ENCODE measurements at places on chromosomes 3 and 15. TPM values are rescaled to one million over a fixed set of nuclear protein-coding genes. Genes with fewer than 3 reads are reported as not detected.

DNA sequence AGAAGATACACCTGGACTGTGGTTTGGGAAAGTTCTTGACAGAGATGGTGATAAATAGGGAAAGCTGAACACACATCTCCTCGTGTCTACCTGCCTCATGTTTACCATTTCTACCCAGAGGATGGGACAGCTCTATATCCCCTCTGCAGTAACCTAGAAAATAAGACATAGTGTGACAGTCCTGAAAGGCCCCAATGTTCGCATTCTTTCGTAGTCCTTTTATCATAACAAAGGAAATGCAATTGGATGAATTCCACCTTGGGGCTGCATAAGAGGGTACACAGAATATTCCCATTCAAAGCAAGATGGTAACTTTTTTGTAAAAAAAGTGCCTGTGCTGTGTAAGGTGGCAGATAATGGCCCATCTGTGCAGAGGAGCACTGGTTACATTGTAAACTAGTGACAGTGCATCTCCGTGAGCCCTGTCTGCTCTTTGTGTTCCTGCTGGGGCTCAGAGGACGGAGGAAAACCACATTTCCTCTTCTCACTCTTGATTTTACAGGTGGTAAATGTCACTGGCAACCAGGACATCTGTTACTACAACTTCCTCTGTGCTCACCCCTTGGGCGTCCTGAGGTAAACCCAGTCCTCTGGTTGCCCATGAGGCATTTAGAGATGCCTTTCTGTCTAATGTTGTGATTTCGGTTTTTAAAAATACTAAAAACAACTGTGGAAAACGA is 74.3 kb downstream of the SIDT1 start:
- no peak for DNase-seq

The SCAANT1 gene
- not detected for total RNA-seq

GRCh38 chr3:108311797-108312196 is 15.4 kb downstream of the HHLA2 start:
- DNase-seq = no peak

DNA sequence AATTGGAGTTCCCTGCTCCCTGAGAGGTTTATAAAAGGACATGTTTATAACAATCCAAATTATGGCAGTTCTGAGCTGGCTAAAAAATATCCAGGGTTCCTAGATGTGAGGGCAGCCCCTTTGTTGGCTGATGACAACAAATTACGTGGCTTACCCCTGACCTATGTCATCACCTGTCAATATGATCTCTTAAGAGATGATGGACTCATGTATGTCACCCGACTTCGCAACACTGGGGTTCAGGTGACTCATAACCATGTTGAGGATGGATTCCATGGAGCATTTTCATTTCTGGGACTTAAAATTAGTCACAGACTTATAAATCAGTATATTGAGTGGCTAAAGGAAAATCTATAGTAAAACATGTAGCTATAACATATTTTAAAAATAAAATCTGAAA is 13.9 kb downstream of the AADAC start:
- DNase-seq = no peak

- DNase-seq = no peak
These were observed 274.4 kb downstream of the ADAMTSL3 start for GRCh38 chr15:83928392-83928734.

GRCh38 chr3:115021061-115021460 is 126.0 kb downstream of the ZBTB20 start:
- no peak for DNase-seq

DNA sequence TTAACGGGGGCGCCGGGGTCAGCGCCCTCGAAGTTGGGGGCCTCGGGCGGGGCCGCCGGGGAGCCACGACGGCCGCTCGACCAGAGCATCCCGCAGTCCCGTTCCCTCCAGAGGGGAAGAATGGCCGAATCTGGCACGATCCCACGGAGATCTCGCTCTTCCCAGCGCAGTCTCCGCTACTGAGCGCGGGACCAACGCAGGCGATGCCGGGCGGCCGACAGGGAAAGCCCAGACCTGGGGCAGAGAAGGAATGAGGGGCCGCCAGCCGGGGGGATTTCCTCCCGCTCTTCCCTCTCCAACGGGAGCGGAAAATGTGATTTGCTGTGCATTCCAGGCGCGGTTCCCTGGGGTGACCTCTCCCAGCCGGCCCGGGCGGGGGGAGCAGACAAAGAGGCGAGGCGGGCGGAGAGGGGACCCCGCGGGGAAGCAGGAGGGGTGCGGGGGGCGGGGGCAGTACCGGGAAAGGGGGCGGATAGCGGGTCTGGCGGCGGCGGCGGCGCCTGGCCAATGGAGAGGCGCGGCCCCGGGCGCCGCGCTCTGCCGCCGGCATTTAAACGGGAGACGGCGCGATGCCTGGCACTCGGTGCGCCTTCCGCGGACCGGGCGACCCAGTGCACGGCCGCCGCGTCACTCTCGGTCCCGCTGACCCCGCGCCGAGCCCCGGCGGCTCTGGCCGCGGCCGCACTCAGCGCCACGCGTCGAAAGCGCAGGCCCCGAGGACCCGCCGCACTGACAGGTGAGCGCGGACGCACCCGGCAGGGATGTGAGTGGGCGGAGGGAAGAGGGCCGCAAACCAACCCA is at the start of gene GREM1:
TSS of gene GREM1 (plus strand) at position 579 of the 801 bp plus-strand sequence. CDS start 12,687 bp downstream, outside the sequence.
- no peak for DNase-seq

The RTP4 gene
- 1.0 TPM for total RNA-seq

The DTX3L gene
- 10.5 TPM for total RNA-seq

DNA sequence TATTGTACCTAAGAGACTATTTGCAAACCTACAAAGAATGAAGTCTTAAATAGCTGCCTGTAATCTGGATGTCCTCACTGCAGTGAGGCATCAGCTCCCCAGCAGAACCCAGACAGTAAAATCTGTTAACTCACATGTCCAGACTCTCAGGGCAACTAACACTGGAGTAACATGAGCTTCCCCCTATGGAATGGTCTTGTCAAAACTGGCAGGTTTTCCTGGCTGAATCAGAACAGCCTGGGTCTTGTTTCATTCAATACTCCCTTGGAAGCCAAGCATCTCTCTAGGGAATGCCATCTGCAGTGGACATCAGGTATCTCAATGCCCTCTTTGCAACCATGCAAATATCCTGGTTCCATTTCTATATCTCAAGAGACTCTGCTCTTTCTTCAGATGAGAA is 24.4 kb downstream of the PTPN9 start:
- DNase-seq = no peak

The TRPC1 gene
- 8.0 TPM for total RNA-seq

DNA sequence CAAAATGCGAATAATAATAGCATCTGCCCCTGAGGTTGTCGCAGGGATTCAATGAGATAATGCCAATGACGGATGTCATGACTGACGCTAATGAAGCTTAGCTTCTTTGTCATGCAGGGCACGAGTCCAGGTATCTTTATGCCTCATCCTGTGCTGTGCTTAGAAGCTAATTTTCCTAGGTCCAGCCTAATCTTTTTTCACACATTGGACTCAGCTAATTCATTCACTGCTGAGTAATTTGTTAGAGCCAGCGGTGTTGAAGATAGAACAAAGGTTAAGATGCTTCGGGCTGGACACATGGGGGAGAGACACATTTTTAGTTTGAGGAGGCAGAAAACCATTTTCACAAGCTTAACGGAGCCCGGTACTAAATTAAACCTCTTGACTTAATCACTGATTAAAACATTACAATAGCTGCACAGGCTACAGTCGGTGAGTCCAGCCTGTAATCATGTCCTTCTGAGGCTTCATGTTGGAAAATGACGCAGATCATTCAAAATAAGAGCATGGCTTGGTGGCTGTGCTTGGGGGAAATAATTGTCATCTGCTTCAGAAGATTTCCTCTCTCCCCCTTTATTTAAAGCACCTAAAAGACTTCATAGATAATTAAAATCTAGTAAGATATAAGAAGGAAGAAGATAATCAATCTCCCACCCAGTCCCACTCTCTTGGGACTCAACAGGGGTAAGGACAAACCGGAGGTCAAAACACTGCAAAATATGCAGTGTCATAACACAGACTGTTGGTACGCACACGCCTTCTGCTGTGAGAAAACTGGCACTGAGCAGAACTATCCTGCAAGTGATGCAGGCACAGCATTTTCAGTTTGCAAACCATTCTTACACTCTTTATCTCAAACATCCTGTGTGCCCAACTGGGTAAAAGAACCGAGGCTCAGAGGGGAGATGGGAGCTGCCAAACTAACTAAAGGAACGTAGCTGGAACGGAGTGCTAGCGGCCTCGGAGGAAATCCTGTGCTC is 3.3 kb upstream of the CCDC174 start:
- DNase-seq = peak; percentile 57

The DVL3 gene
- 76.8 TPM for total RNA-seq

- no peak for DNase-seq
These were observed 44.5 kb downstream of the POC1A start for GRCh38 chr3:52109611-52110301.

GRCh38 chr3:126433496-126434263 is 39.0 kb downstream of the CFAP100 start:
- DNase-seq = peak; percentile 88

DNA sequence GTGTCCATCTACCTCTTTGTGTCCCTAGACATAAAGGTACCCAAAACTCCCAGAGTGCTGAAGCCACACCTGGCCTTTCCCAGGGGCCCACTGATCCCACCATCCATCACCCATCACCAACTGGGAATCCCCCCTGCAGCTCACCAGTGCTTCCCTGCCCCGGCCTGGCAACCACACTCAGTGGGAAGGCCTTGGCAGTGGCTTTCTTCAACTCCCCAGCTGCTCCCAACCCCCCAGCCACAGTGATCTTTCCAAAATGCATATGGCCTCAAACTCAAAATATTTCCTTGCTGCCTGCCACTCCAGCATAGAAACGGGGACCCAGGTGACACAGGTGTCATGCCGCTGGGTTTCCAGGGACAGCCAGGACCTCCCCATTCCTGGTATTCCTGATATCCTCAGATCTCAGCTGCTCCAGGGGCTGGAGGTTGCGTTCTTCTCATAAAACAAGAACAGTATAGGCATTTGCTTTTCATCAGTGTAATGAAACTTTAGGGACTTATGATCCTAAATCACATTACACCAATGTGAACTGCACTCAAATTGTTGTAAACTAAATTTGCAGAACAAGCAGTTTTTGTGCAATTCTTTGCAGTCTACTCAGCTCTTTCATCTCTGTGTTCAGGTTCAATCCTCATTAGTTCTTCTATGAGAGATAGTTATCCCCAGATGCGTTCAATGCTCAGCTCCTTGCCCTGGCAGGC is 1.3 kb downstream of the OCA2 start:
- DNase-seq = no peak

DNA sequence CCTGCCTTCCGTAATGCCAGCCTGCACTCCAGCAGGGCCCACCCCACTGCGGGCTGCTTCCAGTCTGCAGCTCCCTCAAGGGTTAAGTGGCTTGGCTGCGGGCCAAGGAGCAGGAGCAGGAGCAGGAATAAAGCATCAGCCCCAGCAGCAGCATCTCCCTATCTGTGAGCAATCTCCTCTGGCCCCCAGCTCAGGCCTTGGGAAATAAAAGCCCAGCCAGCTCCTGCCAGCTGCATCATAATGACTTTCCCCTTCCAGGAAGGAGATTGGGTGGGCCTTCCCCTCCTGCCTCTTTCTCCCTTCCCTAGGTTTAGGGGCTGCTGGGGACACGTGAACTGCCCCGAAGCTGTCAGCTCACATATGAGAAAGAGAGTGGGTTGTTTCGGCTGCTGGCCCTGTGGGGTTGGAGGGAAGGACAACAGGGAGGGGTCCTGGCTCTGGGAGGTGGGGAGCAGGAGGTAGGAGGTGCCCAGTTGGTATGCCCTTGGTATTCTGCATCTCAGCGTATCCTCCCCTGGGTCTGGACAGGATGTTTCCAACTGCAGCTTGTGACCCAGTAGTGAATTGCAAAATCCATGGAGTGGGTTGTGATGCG is 34.6 kb upstream of the FGD5 start:
- DNase-seq = no peak

DNA sequence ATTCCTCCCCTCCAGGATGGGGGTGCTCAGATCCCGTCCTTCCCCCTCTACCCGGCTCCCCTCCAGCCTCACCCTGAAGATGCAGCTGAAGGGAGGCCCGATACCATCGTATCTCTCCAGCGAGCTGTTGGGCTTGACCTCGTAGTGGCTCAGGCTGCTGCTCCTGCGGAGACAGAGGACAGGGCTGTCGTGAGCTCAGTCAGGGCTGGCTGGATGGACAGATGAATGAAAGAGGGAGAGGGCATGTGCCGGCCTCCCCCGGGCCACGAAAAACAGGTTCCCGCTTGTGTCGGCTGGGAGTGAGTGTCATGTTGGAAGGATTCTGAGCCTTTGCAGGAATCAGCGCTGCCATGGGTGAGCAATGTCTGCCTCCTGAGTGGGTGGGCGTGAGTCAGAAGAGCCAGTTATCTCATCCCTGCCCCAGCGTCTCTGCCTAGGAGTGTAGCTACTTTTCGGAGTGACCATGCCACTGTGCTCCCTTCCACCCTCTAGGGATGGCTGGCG is 35.2 kb downstream of the FEM1B start:
- no peak for DNase-seq

GRCh38 chr3:73029321-73029796 is 32.1 kb upstream of the EBLN2 start:
- DNase-seq = no peak

- DNase-seq = no peak
These were observed 217.7 kb downstream of the ARPP21 start for GRCh38 chr3:35857004-35857403.

DNA sequence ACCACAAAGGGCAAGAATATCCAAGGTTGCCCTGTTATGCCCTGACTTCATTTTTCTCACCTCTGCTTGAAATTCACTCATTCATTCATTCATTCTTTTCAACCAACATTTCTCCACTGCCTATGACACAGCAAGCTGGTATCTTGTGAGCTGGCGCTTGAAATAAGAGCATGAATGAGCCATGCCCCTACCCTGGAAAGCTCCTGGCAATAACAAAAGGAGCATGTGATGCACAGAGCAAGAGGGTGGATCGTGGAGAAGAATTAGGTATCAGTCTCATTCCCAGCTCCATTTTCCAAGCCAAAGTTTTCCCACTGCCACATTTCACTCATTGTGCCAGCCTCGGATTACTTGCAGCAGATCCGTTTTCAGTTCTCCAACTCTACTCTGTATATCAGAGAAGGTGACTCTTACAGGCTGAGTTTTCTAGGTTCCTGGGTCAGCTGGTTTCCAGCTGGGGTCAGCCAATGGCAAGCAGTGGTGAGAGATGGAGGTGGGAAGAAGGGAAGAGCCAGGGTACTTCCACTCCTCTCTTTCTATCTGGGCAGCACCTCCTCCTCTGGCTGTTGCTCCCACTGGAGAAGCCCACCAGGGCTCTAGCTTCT is 144.8 kb downstream of the SUCLG2 start:
- DNase-seq = no peak

GRCh38 chr3:18252578-18252977 is 172.6 kb downstream of the SATB1 start:
- no peak for DNase-seq

- no peak for DNase-seq
These were observed 110.4 kb upstream of the PLAAT1 start for GRCh38 chr3:193130576-193130975.

GRCh38 chr3:6709178-6709577 is 151.7 kb upstream of the GRM7 start:
- no peak for DNase-seq

The RBP2 gene
- total RNA-seq = not detected

GRCh38 chr15:64774629-64775493 is 528 bp downstream of the RBPMS2 start:
- peak; percentile 59 for DNase-seq

The IL5RA gene
- total RNA-seq = 0.17 TPM

The BNIP2 gene
- 70.9 TPM for total RNA-seq

The SLC25A20 gene
- total RNA-seq = 124 TPM

The BSN gene
- 0.30 TPM for total RNA-seq

All from left ventricle myocardium superior (tissue), 1 donor.